ENCODE measurements at places on chromosomes 11 and 22. TPM values are rescaled to one million over a fixed set of nuclear protein-coding genes. Genes with fewer than 3 reads are reported as not detected.

CACNA1I gene
- 0.21 TPM for total RNA-seq

MMP12 gene
- total RNA-seq: not detected

TRAF6 gene
- 18.3 TPM for total RNA-seq

TMEM151A gene
- not detected for total RNA-seq

VSIG2 gene
- total RNA-seq: 1.2 TPM

OR52L1 gene
- not detected for total RNA-seq

CREB3L1 gene
- total RNA-seq: 3.0 TPM

DYNC2H1 gene
- total RNA-seq: 7.3 TPM

SLC22A9 gene
- not detected for total RNA-seq

ANGPTL5 gene
- 2.0 TPM for total RNA-seq

DGCR6L gene
- total RNA-seq: 28.8 TPM

LSP1 gene
- 40.5 TPM for total RNA-seq

MUC15 gene
- total RNA-seq: not detected

RTN4RL2 gene
- not detected for total RNA-seq

MN1 gene
- total RNA-seq: 30.1 TPM

SCO2 gene
- 4.5 TPM for total RNA-seq

SLC35C1 gene
- total RNA-seq: 28.4 TPM

LMO1 gene
- total RNA-seq: not detected

ZNRF3 gene
- 17.2 TPM for total RNA-seq

APOL3 gene
- total RNA-seq: 53.1 TPM

RAC2 gene
- 10.7 TPM for total RNA-seq

GUCY1A2 gene
- 9.4 TPM for total RNA-seq

BIRC3 gene
- 4.9 TPM for total RNA-seq
